ENCODE measurements at places on chromosomes 1 and 21. TPM values are rescaled to one million over a fixed set of nuclear protein-coding genes. Genes with fewer than 3 reads are reported as not detected.

Gene CAPN8
- total RNA-seq: not detected

DNA sequence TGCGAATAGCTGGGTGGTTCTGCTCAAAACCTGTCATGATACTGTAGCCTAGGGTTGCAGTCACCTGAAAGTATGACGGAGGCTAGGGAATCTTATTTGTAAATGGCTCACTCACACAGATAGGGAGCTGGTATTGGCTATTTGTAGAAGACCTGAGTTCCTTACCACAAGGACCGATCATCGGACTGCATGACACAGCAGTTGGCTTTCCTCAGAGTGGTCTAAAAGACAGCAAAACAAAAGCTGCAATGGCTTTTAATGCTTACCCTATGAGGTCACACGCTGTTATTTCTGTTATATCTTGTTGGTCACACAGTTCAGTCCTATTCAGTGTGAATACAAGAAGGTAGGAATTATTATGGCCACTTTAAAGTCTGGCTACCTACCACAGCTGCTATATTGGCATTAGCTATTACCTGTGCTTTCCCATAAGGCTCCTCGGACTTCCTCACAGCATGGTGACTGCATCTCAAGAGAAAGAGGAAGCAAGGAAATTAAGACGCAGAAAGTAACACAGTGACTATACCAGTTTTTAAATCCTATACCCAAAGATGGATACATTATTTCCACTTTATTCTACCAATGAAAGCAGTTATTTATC, 68.4 kb upstream of the LRRC7 start:
- no peak for DNase-seq

- no peak for DNase-seq
Measured at GRCh38 chr1:107181253-107181969, 40.6 kb downstream of the NTNG1 start.

Gene TCEA3
- 0.54 TPM for total RNA-seq

GRCh38 chr1:90488451-90488850, 228.7 kb downstream of the BARHL2 start:
- DNase-seq: no peak
